Effector CD4-positive, alpha-beta T cell (primary cell): ENCODE measurements at places on chromosomes 12 and 14.

DNA sequence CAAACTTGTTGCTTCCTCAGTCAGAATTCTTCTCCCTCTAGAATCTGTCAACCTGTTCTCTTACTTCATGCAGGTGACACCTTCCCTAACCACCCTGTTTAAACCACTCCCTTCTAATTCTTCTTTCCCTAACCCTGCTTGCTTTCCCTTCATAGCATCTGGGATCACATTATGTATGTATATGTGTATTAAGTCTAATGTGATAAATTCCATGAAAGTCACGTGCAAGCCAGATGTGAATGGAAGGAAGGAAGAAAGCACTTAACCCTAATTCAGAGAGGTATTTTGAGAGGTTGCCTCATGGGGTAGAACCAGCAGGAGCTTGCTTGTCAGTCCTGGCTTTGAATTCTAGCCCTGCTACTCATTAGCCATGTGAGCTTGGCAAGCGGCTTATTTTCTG, 340.0 kb downstream of the TRHDE start:
- no peak for DNase-seq

DNA sequence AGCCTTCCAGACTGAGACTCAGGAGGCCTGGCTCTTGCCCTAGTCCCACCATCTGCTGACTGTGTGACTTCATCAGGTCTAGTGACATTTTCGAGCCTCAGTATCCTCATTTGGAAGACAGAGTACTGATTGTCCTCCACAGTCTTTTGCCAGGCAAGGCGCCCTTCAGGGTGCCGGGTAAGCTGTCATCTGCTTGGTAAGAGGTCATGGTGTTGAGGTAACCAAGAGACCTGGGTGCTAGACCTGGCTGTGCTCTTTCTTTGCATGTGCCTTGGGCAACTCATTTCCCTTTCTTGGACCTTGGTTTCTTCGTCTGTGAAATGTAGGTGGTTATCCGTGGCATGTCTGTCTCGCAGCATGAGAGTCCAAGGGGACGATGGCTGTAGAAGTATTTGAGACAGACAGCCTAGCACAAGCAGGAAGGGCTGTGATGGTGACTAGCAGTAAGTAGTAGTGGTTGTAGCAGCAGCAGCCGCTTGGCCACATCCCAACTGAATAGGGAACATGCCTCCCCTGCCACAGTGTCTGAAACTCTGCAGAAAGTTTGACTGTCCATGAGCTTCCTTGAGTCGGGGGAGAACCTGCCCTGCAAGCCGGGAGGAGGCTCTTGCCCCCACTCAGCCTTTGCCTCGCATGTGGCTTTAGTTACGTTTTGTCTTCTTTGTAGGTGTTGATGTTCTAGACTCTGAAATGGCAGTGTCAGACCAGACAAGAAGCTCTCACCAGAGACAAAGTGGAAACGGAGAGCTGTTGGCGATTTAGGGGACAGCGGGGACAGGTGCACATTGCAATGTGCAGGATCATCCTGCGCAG, 40.3 kb downstream of the EVL start:
- DNase-seq = no peak

- DNase-seq = no peak
Observed at GRCh38 chr12:106128585-106129328, 10.0 kb downstream of the NUAK1 start.

- DNase-seq = no peak
Observed at GRCh38 chr14:105836160-105836559, 309.8 kb downstream of the TMEM121 start.

DNA sequence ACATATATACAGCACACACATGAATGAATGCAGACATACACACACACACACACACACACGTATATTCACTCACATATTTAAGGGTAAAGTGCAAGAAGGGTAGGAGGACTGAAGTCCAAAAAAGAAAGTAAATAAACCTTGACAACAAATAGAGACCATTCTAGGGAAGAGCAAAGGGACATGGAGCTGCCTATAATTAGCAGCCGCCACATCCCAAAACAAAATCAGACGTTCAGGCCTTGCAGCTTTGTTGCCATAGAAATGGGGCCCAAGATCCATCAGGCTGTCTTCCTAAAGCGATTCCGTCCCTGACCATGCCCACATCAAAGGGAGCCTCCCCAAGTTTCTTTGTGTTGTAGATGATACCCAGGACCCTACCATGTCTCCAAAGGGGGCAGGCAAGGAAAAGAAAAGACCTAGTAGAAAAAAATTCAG, 703.5 kb upstream of the TBX3 start:
- no peak for DNase-seq

DNA sequence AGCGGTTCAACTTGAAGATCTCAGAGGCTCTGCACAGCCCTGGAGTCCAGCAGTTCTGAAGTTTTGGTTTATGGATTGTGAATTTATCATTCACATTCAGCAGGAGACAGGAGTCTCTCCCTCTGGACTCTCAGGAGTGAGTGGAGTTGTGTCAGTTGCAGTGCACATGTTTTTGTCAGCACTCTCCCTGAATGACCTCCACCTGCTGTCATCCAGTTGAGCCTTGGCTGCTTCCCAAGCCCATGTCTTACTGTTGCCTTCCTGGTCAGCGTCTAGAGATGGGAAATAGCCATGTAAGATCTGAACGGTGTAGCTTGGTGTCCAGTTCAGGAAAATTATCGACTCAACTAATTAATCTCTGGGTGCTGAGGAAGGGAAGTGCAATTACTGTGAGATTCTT, 133.2 kb downstream of the PRKCH start:
- no peak for DNase-seq

GRCh38 chr12:90854136-90854689, 100.8 kb downstream of the CCER1 start:
- DNase-seq = no peak

DNA sequence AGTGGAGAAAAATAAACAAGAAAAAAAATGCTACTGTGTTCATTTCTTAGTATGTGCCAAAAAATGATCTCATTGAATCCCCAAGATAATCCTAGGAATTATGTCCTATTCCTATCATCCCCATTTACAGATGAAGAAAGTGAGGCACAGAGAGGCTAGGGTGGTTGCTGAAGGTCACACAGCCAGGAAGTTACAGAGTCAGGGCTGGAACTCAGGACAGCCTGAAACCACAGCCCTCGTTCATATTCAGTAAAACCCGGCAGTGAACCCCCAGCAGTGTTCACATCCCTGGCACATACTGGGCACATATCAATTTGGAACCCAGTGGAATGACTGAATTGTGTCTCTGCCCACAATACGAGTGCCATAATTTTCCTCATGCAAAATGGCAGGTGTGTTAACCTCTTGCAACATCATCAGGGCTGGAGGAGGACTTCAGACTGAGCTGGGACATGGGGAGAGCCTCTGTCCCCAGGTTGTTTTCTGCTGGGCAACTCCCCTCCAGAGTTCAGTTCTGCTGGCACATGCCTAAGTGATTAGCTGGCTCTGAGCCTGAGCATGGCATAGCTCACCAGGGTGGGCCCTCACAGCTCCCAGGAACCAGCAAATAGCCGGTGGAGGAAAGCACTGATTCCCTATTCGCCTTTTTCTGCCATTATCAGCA, 2.0 kb upstream of the PPP1CC start:
- DNase-seq = no peak

GRCh38 chr14:104423701-104424405, 155.7 kb upstream of the C14orf180 start:
- no peak for DNase-seq

GRCh38 chr12:113674302-113674701, 202.6 kb upstream of the LHX5 start:
- no peak for DNase-seq

- DNase-seq = no peak
Observed at GRCh38 chr14:36214476-36215216, 38.1 kb upstream of the PTCSC3 start.

DNA sequence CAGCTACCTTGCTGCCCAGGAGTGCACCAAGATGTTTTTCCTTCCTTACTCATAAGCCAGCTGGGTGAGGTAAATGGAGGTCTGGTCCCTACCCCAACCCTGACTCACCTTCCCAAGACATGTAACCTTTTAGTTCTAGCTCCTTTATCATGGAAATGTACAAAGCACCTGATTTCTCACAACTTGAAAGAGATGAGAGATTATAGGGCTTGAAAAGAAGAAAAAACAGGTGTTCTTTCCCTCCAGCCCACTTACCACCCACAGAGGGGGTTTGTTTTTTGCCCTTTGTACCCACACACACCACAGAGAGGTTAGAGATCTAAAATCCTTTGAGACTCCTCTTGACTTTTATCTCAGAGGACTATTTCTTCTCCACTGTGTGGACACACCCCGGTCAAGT, 21.1 kb downstream of the PLXNC1 start:
- DNase-seq = no peak

- no peak for DNase-seq
Observed at GRCh38 chr12:17060260-17060659, 454.3 kb upstream of the LMO3 start.

DNA sequence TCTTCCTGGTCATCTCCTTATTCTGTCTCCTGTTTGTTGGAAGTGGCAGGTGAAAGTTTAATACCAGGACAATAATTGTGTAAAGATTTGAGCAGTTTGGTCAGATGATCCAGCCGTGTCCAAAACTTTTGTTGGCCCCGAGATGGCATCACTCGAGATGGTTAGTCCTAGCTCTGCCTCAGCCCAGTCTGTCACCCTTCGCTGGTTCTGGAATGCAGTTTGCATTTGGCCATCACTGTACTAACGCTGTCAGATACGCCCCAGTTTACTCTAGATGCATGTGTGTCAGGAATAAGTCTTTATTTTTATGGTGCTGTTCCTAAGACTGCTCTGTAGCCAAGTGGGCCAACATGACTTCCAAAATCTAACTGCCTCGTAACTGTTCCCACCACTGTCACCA, 79.6 kb downstream of the MOK start:
- DNase-seq = no peak

- no peak for DNase-seq
Observed at GRCh38 chr12:111271674-111272418, 97.0 kb downstream of the PHETA1 start.

GRCh38 chr12:123036466-123037285, 56.2 kb downstream of the ARL6IP4 start:
- DNase-seq = no peak

DNA sequence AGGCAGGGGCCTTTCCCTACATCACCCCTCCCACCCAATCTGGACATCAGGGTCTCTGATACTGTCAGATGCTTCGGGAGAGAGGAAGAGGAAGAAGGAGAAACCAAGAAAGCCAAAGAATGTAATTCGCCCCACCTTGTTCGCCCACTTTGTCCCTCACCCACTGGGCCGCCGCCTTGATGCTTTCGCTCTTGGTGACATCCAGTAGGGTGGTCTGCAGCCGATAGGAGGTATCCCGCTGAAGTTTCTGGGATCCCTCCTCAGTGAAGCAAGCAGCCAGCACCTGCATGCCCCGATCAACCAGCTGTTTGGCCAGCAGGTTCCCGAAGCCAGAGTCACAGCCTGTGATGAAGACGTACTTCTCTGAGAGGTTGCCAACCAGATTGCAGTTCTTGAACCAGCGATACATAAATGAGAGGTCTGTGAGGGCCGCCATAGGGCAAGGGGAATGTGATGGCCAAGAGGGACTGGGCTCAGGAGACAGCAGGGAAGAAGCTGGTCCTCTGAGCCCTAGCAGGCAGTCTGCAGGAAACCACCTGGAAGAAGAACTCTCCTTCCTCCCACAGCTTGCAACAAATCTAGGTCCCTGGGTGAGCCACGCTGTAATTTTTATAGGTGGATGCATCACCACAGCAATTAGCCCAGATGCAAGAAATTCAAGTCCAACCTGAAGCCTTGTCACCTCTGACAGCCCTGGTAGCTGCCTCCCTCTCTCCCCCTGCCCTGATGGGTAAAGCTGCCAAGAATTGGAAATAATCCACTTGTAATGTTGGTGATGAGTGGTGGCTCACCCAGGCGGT, at the start of gene SDR9C7:
Gene SDR9C7, minus strand, starts transcription at position 583 of the 800 bp plus-strand sequence. Its CDS starts 147 bp downstream, at position 436.
- DNase-seq = no peak

DNA sequence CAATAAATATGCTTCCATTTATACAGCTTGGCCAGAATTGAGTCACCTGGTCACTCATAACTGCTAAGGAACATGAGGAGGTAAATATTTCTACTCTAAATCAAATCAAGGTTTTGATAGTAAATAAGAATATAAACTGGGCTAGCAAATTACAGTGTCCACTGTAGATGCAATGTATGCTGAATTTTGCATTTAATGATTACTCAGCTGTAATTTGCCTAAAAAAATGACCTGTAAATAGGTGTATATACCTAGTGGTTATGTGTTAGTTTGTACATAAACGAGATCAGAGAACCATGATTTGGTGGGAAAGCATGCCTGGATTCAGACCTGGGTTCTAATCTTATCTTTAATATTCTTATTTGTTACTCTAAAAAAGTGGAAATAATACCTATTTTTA, 76.6 kb upstream of the CNTN1 start:
- no peak for DNase-seq

GRCh38 chr14:54776361-54777001, 126.1 kb downstream of the GCH1 start:
- no peak for DNase-seq

DNA sequence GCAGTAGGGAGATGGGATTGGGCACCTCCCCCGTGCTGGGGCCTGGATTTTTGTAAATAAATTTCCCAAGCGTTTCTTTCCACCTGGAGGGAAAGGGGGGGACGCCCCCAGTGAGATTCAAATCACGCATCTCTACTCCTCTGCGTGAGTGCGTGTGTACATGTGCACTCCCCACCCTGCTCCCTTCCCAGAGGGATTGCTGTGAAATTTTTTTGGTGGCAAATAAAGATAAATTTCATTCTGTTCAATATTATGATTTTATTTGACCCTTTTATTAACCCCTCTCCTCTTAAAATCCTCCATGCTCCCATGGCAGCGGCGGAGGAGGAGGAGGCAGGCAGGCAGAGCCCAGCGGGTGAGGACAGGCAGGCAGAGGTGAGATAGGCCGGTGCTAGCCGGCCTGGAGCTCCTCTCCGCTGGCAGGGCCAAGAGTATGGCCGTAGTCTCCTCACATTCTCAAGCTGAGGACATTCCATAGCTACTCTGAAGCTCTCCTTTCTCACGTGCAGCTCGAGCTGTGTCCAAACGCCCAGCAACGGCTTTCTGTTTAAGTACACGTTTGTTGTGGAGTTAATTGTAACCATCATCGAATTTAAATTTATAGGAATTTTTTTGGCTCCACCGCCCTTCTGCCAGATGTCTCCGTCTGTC, 1.5 kb upstream of the HOTAIR start:
- no peak for DNase-seq

DNA sequence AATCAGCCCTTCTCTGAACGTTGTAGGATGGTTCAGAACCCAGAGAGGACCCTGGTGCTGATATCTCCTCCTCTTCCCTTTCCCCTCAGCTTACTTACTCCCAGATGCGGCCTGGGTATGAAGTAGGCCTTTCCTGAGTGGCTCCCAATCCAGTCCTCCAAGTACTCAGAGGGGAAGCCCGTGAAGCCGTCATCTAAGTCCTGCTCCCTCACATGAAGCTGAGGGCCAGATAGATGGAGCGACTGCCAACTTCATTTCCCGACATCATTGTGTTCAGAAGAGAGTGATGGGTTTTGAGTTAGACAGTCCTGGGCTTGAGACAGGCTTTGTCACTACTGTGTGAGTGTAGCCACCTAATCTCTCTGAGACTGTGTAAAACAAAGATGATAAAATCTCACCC, 2.7 kb downstream of the APOLD1 start:
- DNase-seq = no peak

GRCh38 chr12:65196762-65197567, 27.6 kb downstream of the LEMD3 start:
- no peak for DNase-seq
